Cerebellar nuclear complex (tissue), 1 donor: ENCODE measurements at places on chromosomes 1 and 21.

DNA sequence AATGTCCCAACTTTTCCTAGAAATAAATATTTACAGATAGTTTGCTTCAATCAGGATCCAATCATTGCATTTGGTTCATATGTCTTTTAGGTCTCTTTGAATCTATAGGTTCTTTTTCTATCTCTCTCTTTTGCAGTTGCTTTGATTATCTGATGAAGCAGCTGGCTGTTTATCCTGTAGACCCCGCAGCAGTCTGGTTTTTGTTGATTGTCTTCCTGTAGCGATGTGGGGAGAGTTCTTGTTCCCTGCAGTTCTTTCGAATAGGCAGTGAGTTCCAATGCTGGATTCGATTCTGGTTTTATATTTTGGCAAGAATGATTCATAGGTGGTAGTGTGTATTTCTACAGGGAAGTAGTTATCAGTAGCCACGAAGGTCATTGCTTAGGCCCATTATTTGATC lies 7.4 kb upstream of the MIXL1 start:
- no peak for DNase-seq

GRCh38 chr1:34980715-34981114 lies 4.4 kb downstream of the TMEM35B start:
- DNase-seq = no peak

DNA sequence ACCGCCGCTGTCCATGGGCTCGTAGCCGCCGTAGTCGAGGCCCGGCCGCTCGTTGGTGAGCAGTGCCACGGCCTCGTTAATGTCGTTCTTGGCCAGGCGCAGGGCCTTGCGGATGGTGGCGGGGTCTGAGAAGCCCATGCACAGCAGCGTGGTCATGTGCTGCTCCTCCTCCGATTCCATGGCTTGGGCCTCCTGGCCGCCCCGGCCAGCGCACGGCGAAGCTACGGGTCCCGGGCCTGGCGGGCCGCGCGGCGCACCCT lies 300 bp downstream of the USP24 start:
- no peak for DNase-seq

DNA sequence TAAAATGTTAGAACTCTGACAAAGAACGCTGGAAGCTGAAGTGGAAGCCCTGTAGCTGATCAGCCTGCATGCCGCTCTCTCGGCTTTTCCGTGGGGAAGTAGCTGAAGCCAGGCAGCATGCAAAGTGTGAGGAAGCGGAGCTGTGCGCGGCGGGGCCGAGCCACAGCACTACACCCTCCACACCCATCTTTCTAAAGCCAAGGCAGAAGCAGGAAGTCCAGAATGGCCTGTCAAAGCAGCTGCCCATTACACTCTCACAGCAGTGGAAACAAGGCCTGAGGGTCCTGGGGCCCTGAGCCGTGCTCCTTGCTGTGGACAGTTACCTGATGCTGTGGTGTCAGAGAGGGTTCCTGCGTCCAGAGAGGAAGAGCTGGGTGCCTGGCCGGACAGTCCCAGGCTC lies 69.6 kb downstream of the UBR4 start:
- no peak for DNase-seq

GRCh38 chr1:1135339-1136136 lies 19.6 kb upstream of the C1orf159 start:
- no peak for DNase-seq

GRCh38 chr1:19374926-19375325 lies 62.8 kb downstream of the SLC66A1 start:
- no peak for DNase-seq

GRCh38 chr1:192973988-192974387 lies 85.2 kb downstream of the UCHL5 start:
- DNase-seq = no peak

DNA sequence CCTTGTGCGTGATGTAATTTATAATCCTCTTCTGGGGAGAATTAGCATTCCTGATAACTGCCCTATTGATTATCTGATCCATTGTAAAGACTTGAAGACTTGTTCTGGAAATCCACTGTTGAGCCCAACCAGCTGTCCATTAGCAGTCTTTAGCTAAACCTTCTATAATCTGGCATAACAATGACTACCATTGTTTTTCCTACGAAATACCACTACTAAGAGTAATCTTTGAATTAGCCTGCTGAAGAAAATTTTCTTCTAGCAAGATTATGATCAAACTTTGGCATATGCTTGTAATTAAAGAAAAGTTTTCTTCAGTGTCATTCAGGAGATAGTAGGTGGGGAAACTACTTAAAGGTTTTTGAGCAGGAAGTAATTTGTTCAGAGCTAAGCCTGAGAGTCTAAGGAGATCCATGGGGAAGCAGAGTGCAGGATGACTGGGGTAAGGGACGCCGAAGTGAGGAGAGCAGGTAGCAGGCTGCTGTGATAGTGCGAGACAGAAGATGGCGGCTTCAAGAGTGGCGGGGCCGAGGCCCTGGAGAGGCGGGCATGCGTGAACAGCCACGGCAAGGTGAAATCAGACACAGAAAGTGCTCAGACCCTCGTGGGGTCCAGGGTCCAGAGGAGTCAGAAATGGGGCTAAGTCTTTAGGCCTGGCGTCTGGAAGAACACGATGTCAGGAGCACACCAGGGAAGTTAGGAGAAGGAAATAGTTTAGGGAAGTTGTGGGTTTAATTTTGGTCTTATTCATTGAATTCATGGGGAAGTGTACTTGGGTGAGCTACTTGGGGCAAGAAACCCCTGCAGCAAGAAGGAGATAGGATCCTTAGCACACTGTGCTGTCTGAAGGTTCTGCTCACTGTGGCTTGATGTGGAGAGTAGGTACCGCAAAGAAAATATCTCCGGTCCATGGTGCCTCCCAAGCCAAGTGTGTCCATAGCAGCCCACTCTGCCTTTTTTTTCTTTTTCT lies 112.6 kb upstream of the ADAR start:
- no peak for DNase-seq

DNA sequence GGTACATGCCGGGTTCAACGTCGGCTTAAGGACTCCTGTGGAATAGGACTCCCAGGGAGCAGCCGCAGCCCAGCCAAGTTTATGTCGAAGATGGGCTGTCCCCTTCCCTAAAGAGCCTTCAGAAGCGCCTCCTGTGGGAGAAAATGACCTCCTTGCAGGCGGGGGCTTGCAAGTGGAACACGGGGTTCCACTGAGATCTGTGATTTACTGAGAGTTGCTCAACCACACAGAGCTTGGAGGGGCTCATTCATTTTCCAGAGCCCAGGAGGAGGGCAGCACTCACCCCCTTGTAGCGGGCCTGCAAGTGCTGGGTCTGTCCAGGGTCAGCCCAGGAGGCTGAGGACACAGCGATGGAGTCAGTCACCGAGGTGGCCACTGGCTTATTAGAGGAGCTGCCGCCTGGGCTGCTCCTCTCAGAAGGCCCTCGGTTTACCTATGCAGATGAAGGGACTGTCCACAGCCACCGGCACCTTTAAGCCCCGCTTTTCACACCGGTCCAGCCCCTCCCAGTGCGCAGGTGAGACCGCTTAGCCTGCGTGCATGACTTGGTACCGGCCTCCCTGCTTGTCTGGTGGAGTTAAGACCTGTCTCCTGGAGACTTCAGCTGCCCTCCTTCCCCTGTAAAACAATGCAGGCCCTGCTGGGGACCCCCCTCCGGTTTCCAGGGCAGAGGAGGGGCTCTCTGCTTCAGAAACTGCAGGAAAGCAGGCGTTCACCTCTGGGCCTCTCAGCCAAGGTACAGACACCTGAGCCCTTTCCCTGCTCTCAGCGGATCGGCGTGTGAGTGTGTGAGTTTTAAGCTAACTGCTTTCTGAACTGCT lies 57.5 kb downstream of the ATP5PO start:
- DNase-seq = no peak

DNA sequence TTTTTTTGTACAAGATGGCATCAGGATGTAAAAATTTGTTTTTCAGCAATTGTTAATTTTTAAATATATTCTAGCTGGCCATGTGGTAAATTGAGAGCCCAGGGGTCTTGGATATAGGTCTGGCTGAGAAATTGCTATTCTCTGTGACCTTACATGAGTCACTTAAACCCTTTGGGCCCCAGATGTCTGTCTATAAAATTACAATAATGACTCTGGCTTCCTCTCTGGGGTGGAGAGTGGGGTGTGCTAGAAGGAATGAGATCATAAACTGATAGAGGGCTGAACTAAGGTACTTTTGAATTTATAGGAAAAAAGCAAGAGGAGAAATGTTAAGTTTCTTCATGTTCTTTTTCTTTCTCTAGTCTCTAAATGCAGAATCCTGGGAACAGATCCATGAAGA lies 12.4 kb upstream of the TCHH start:
- no peak for DNase-seq

DNA sequence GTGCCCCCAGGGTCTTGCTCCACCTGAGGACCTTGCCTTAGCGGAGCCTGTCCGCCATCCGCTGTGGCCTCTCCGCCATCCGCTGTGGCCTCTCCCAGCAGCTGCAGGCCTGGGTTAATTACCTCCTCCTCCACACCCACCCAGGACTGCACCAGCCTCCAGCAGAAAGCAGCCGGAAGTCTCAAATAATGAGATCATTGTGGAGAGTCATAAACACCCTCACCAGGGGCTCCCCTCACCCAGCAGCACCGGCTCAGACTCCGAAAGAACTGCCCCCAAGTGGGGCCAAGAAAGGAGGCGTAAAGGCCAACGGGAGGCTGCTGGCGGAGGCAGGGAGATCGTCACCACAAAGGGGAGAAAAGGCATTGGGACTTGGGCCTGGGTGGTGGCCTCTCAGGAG lies 10.7 kb upstream of the GPR153 start:
- no peak for DNase-seq

- no peak for DNase-seq
Measured at GRCh38 chr1:160129558-160129957, 14.0 kb downstream of the ATP1A2 start.

DNA sequence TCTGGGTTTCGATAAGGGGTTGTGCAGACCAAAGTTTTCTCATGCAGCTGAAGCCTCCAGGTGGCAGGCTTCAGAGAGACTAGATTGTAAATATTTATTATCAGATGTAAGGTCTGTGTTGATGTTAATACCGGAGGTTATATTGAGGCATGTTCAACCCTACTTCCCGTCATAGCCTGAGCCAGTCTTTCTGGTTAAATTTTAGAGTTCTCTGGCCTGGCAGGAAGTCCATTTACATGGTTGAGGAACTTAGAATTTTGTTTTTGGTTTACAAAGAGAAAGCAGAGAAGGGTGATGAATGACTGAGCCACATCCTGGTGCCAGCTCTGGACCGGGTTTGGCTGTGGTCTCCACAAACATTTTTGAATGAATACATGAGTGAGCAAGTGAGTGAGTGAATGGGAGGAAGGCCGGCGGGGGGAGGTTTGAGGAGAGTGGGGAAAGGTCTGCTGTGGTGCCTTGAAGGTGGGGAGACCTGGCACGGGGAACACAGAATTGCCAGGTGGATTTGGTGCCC lies 218.5 kb downstream of the DISC1 start:
- no peak for DNase-seq

GRCh38 chr1:24866211-24867083 lies 63.6 kb downstream of the RUNX3 start:
- DNase-seq = no peak

GRCh38 chr1:15918962-15919715 lies 56.8 kb downstream of the ZBTB17 start:
- DNase-seq = no peak

DNA sequence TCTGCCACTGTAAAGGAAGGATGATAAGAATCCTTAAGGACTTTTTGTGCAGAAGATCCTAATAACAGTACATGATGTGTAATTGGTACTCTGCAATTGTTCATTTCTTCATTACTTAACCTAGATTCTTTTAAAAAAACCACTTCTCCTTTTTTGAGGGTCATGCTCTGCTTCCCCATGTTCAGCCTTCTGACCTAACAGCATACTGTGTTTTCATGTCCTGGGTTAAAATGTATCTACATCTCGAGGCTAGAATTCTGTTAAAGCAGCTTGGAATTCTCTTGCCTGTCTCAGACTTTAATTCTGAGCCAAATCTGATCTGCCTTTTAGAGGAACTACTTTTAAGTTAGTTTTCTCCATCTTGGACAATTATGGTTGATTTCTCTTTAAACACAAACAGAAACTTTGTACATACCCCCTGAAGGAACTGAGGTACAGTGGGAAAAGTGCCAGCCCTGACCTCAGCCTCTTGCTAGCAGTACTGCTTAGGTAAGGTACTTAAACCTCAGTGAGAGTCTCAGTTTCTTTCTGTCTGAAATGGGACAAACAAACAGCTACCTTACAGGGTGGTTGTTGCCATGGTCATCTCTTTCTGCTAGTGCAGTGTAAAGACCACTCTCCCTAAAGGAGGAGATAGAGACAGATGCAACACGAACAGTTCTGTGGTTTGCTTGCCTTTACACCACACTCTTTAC lies 103.2 kb upstream of the DYNLT5 start:
- no peak for DNase-seq

DNA sequence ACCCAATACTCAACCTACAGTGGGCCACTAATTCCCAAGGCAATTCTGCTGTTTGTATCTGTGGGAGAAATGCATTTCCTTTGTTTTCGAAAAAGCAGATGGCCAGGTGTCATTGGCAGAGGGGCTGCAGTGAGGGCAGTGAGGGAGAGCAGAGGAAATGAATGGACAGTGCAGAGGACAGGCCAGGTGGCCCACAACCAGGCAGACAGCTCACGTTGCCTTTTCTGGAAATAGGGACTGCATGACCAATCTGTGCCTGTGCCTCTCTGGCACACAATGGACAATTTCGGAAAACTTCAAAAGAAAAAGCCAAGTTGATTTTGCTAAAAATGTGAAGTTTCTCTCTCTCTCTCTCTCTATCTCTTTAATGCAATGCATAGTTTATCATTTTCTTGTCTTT lies 52.6 kb upstream of the ETS2 start:
- no peak for DNase-seq

DNA sequence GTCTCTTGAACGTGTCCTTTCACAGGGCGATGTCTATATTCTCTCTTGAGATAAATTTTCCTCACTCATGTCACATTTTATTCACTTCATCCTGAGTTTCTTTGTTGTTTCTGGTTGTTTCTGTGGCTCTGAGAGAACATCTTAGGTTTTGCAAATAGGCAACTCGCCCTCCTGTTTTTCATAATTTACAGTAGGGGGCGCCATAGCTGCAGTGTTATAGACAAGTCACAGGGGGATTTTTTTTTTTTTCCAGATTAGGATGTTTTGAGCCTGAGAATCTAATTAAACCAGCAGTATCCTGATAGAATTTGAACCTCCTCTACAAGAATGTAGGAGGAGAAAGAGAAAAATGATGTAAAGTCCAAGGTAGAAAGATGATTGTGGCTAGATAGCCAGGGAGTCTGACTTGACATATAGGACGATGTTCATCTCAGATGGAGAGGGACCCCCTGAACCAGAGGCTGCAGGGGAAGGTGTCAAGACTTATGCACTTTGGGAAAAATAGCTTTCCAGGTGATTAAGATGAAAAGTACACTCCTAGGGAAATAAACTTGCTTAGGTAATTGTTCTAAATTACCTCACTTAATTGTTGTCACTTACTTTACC lies 76.3 kb downstream of the ZP4 start:
- no peak for DNase-seq

GRCh38 chr1:14520514-14521163 lies 77.8 kb upstream of the KAZN start:
- no peak for DNase-seq

GRCh38 chr1:206112600-206113301 lies 4.4 kb downstream of the AVPR1B start:
- DNase-seq = no peak

GRCh38 chr1:104120525-104120924 lies 370.8 kb downstream of the AMY1C start:
- no peak for DNase-seq

GRCh38 chr1:98084188-98084587 lies 163.4 kb upstream of the DPYD start:
- no peak for DNase-seq
